ENCODE measurements at places on chromosomes 4 and X.

DNA sequence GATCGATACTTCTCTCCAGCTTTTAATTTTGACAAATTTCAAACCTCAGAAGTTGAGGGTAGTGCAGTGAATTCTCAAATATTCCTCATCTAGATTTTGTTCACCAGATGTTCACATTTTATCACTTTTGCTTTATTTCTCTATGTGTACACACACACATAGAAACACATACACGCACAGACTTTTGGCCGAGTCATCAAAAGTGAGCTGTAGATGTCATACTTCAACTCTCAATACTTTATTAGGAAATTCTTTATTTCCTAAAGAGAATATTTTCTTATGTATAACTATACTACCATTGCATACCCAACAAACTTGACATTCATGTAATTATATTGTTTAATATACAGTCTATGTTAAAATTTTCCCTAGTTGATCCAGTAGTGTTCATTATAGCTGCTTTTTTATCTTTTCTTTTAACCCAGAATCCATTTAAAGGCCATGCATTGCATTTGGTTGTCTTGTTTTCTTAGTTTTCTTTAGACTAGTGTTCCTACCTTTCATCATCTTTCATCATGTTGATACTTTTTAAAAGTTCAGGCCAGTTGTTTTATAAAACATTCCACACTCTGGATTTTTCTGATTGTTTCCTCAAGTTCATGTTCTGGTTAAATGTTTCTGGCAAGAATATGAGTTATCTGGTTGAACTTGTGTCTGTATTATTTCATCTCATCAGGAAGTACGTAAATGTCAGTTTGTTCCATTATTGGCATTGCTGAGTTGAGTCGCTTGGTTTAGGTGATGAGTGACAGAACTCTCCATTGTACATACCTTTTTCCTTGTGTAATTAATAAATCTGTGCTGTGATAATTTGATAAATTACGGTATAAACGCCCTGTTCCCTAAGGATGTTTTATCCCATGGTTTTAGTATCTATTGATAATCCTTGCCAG lies 94.1 kb upstream of the TLR2 start:
- no peak for DNase-seq

DNA sequence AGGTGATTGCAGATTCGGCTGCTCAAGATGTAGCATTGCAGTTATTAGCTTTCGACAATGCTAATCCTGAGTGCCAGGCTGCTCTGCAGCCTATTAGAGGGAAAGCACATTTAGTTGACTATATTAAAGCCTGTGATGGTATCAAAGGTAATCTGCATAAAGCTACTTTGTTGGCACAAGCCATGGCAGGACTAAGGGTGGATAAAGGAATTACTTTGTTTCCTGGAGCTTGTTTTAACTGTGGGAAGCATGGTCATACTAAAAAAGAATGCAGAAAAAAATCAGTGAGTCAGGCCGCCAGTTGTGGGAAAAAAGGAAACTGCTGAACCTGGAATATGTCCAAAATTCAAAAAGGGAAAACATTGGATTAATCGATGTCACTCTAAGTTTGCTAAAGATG lies 154.9 kb upstream of the TECRL start:
- no peak for DNase-seq

DNA sequence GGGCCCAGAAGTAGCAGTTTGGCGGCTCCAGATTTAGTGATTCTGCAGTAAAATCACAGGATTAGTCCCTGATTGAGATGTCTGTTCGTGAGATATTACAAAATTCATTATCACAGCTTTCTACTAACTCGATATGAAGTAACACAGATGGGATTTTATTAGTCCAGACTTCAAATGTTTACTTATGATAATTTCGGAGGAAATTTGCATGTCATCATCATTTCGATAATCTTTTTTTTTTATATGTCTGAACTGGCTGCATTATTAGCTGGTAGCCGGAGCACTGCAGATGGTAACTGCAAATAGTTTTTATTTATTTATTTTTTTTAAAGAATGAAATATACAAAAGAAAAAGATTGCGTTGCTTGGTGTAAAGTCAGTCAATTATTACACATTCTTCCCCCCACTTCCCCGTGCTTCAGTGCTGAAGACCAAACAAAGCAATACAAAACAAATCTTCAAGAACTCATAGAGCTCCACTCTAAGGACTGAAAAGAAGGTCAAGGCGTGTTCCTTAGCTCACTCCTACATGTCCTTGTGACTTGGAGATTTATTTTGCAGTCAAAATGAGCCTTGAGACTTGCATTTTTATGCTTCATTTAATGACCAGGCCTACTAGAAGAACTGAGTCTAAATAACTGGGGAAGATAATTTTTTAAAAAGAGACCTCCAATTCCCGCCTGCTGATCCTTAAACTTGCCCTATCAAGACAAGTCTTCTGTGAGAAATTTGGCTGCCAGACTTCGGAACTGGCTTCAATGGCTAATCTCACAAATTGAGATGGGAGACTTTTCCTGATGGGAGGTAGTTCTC lies 11.7 kb upstream of the PITX2 start:
- no peak for DNase-seq

- DNase-seq: no peak
Observed at GRCh38 chrX:69431420-69431819, 72.7 kb upstream of the NALF2 start.

- DNase-seq: no peak
Observed at GRCh38 chr4:96593422-96593821, 753.5 kb downstream of the PDHA2 start.

- DNase-seq: no peak
Observed at GRCh38 chr4:183180096-183180495, 81.0 kb downstream of the WWC2 start.

- DNase-seq: no peak
Observed at GRCh38 chr4:162403932-162404331, 240.1 kb upstream of the FSTL5 start.

GRCh38 chr4:113008716-113009115 lies 40.7 kb upstream of the ANK2 start:
- DNase-seq: no peak

- no peak for DNase-seq
Observed at GRCh38 chrX:21781525-21781924, 23.6 kb upstream of the SMPX start.

- no peak for DNase-seq
Observed at GRCh38 chr4:127829014-127829413, 46.9 kb downstream of the HSPA4L start.

- no peak for DNase-seq
Observed at GRCh38 chr4:123386609-123387008, 10.0 kb upstream of the SPRY1 start.

GRCh38 chr4:10740891-10741620 lies 56.5 kb upstream of the CLNK start:
- DNase-seq: no peak

DNA sequence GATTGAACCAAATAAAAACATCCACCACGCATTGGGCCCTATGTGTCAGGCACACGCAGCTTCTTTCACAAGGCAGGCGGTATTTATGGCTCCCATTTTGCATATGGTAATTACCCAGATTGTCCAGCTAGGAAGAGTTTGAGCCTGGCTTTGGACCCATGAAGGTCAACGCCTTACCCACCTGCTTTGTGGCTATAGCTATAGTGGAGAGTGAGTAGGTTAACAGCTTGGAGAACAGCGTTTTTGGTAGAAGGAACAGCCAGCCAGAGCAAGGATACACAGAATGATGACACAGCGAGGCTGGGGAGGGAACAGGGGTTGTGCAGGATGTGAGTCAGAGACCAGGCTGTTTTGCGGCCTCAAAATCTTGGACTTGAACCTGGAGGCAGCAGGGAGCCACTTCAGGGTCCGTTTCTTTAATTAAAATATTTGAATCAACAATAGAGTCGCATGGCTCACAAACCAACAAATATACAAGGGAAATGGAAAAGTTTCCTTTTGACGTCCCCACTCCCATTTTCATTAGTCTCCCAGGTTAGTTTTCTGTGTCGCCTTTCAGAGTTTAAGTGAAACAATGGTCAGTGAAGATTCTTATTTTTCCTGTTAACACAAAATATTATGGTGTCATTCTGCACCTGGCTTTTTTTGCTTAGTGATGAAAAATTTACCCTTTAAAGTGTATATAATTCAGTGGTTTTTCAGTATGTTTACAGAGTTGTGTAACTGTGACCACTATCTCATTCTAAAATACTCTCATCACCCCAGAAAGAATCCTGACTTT lies 118.2 kb upstream of the STX18 start:
- DNase-seq: no peak

DNA sequence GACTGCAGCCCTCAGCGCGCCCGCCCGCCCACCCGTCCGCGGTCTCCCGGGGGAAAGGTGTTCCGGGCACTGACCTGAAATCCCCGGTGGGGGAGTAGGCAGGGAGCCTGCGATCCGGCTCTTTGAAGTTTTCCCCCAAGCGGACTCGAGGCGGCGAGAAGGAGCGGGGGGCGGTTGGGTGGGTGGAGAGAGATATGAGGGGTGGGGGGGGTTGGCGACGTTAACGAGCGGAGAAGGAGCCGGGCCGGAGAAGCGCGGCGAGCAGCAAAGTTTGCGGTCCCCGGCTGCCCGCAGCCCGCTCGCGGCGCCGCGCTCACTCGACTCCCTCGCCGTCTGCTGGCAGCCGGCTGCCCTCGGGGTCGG lies 636 bp downstream of the BCOR start:
- DNase-seq: peak; percentile 69

DNA sequence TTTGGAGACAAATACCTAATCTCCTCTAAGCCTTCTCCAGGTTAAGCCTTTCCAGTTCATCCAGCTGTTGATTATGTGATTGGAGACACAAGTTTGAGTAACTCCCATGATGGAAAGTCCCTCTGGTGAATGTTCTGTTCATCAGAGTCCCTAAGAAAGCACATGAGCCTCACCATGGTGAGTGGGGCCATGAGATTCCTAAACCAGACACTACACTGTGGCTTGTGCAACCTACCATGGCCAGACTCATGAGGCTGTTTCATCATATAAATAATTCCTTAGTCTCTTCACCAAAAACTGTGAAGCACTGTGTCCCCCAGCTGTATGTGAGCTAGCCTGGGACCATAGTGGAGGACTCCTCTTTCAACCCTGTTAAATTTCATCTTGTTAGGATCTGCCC lies 14.4 kb downstream of the PKD2 start:
- DNase-seq: no peak

DNA sequence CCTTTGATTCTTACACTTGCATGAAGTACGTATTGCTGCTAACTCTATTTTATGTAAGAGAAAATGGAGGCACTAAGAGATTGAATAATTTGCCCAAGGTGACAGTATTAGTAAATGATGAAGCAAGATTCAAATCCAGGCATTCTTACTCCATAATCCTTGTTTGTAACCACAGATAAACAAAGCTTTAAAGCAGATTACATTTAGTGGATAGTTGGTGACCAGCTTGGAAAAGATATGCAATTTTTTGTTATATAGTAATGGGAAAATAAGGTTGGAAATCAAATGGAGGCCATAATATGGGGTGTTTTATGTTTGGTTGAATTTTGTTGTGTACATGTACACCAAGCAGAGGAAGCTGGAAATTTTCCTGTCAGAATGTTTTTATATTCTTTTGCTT lies 30.8 kb downstream of the MND1 start:
- no peak for DNase-seq

DNA sequence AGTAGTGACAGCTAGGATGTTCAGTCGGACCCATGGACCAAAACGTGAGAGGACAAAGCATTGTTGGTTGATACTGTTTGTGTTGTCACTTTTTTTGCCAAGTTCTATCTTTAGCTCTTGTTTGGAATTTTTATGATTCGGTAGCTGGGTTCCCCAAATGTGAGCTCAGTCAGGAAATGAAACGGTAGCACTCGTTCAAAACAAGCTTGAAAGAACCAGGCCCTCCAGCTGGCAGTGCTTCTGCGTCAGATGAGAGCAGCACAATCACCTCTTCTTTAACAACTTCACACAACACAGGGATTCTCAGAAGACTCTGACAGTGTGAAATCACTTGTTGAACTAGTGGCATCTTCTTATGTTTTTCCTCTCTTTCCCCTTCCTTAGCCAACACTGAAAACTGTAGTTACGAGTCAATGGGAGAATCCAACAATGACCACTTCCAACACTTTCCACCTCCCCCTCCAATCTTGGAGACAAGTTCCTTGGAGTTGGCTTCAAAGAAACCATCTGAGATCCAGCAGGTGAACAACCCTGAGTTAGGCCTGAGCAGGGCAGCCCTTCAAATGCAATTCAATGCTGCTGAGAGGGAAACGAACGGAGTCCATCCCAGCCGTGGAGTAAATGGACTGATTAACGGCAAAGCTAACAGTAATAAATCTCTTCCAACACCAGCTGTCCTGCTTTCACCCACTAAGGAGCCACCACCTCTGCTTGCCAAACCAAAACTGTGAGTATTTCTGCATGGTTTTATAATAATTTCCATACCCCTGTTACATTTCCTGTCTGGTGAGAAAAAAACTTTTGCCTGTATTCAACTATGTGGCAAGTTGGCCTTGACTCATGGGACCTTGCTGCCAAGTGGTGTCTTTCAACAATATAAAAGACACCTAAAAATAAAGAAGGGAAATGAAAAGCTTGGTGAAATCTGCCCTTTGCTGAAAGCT lies 214.6 kb downstream of the PALLD start:
- DNase-seq: no peak

GRCh38 chr4:184831153-184831552 lies 5.4 kb upstream of the ACSL1 start:
- no peak for DNase-seq

DNA sequence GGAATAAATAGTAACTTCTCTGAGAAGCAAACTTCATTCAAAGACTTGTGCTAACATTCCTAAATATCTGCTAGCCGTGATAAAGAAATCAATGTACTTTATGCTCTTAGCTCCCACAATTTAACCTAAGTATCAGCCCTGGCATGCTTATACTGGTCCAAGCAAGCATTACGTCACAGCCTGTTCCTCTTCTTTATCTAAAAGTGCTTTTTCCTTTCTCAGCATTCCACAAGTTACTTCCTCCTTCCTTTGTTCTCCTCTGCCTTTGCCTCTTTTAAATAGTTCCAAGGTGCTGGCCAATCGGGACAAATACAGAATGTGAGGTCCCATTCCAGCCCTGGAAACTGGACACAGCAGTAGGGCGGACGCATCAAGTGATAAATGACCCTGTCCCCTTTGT lies 249.6 kb downstream of the DHRSX start:
- DNase-seq: no peak

GRCh38 chrX:11629593-11630211 lies 36.0 kb downstream of the ARHGAP6 start:
- no peak for DNase-seq

GRCh38 chr4:103011378-103012025 lies 8.0 kb downstream of the SLC9B1 start:
- DNase-seq: peak; percentile 62

DNA sequence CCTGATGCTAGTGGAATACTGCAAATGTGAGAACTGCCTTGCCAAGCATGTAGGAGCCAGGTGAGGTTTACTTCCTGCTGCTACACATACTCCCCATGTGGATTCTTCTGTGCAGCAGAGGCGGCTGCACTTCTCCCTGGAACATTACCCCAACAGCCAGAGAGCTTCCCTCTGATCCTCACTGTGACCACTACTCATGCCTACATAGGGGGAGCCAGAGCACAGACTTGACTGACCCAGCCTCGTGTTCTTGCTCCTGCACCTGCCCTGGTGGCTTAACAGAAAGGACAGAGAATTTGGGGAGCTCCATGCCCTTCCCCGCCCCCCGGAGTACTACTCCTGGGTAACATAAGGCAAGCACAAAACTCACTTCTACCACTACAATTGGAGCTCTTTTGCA lies 38.4 kb downstream of the UGT2A2 start:
- no peak for DNase-seq

Measured in upper lobe of right lung (tissue), 1 donor.